ENCODE measurements at places on chromosomes 1 and 21.

GRCh38 chr21:44305691-44306090 lies 5.8 kb downstream of the PFKL start:
- no peak for DNase-seq

DNA sequence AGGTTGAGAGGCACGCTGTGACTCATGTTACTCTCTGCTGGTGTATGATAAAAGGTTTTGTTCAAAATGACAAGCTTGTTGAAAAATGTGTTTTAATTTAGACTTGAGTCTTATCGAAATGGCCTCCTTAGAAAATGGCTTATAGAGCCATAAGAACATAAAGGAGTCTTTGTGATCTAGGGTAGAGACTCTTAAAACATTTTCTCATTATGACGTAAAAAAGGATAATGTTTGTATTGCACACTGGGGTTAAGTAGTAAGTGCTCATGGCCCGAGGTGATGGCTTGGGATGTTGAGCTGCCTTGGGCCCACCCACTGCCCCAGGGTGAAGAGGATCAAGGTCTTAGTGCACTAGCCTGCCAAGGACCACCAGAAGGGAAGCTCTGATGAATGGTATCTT lies 117.4 kb downstream of the DISC1 start:
- DNase-seq: no peak

GRCh38 chr1:53091841-53092645 lies 30.0 kb downstream of the PODN start:
- no peak for DNase-seq

- DNase-seq: no peak
Measured at GRCh38 chr1:20486457-20487235, 636 bp upstream of the CAMK2N1 start.

Data from NCI-H526 treated with DMSO at 0.1 percent for 48 hours (cell line).